ENCODE measurements at places on chromosomes 1 and 21. TPM values are rescaled to one million over a fixed set of nuclear protein-coding genes. Genes with fewer than 3 reads are reported as not detected.

GRCh38 chr1:244047621-244048255 lies 3.3 kb upstream of the ZBTB18 start:
- H3K27me3 ChIP-seq = no peaks in the 10 kb centered on the region
- peaks cover 6% of the 10 kb centered on the region for H3K4me1 ChIP-seq
- peak; percentile 77 for DNase-seq
- H3K4me3 ChIP-seq = peak overlapping the region; percentile 83
- H3K27ac ChIP-seq = peak overlapping the region; percentile 100

The ELOVL1 gene
- 117 TPM for total RNA-seq

The LCE1A gene
- total RNA-seq = not detected

GRCh38 chr1:51264451-51264850 lies 28.4 kb downstream of the RNF11 start:
- no peaks in the 10 kb centered on the region for H3K27me3 ChIP-seq
- no peak overlapping the region for H3K27ac ChIP-seq
- no peaks in the 10 kb centered on the region for H3K36me3 ChIP-seq
- peaks cover 51% of the 10 kb centered on the region for H3K4me1 ChIP-seq
- no peak for DNase-seq
- no peak overlapping the region for H3K4me3 ChIP-seq

- H3K4me3 ChIP-seq = no peak overlapping the region
- peak overlapping the region; percentile 97 for H3K27ac ChIP-seq
- no peaks in the 10 kb centered on the region for H3K27me3 ChIP-seq
Observed at GRCh38 chr1:169109561-169110134, 3.2 kb downstream of the ATP1B1 start.

The OLFM3 gene
- 0.50 TPM for total RNA-seq

DNA sequence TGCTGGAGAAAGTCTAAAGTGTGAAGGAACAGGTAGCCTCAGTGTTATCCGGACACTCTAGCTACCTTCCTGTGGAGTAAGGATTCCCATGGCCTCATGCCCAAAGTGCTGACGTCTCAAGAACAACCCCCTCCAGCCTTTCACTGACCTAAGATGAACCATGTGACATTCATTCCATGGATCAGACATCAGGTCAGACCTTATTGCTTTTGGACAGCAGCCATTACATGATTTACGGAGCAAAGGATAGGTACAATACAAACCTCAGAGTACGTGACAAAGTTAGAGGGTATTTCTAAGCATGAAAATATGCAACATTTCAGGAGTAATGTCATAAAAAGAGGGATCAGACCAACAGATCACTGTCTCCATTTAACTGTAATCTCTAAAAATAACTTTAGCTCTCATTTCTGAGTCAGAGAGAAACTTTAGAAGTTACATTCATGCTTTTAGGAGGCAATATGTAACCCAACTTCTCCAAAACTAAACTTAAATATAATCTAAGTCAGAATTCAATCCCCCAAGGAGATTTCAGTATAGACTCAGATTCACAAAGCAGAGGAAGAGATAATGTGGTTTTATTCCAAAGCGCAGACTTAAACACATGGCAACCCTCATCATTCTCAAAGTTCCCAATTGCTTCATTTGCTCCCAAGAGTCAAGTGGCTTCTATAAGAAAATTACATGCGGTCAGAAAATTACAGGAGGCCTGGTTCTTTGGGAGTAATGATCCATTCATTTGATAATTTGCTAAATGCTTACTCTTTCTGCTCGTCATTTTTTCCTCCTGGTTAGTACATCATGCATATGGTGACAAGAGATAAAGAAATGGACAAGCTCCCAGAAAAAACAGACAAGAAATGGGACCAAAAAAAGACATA lies 280.4 kb downstream of the SETD4 start:
- no peaks in the 10 kb centered on the region for H3K36me3 ChIP-seq
- H3K4me3 ChIP-seq = no peak overlapping the region
- peak; percentile 38 for DNase-seq
- no peaks in the 10 kb centered on the region for H3K27me3 ChIP-seq

DNA sequence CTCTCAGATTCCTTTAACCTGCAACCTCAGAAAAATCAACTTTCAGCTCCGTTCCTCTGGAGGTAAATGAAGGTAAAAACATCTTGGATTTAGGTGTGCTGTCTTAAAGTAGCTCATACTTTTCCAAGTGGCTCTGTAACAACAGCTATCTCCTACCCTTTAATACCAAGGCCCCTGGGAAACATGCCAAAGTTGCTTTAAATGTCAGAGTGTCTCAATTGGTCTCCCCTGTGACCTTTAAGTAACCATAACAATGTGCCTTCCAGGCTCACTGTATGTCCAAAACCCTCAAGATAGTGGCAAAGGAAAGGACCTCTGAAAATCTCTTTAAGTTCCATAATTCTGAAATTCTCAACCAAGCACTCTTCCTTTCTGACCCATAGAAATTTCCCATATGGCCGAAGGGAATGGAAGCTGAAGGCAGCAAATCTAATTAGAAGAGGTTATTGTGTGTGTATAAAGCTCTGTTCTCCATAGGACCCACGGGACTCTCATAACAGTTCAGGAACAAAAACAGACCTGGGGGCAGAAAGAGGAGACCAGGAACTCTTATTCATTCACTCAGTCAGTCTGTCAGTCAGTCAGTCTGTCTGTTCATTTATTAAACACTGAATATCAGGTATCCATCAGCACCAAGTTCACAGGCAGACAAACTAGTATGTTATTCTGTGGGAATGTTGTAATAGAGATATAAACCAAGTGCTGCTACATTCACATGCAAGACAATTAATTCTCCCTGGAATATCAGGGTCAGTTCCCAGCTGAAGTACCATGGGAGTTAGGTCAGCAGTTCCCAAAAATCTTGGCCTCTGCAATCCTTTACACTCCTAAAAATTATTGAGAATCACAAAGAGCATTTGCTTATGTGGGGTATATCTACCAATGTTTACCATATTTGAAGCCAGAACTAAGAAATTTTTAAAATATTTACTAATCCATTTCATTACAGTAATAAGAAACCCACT lies 19.1 kb downstream of the ASTN1 start:
- no peak overlapping the region for H3K4me3 ChIP-seq
- DNase-seq = no peak
- no peaks in the 10 kb centered on the region for H3K27me3 ChIP-seq
- no peak overlapping the region for H3K27ac ChIP-seq
- H3K4me1 ChIP-seq = peaks cover 8% of the 10 kb centered on the region
- H3K36me3 ChIP-seq = no peaks in the 10 kb centered on the region

DNA sequence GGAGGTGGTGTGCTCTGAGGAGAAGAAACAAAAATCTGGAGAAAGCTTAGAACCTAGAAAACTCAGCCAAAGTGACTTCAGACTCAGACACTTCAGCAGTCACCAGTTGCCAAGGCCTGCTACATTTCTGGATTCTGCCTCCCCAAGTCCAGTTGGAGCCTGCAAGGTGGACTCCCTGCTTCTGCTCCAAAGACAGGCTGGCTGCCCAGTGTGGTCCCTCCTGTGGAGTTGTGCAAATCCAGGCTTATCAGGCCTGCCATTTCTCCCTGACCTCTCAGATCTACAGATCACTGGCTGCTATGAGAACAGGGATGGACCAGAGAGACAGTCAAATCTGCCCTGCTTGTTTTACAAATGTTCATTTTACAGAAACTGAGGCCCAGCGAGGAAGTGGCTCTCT lies 9.9 kb downstream of the CACHD1 start:
- no peak overlapping the region for H3K4me3 ChIP-seq
- H3K27me3 ChIP-seq = no peaks in the 10 kb centered on the region
- DNase-seq = peak; percentile 33
- peaks cover 87% of the 10 kb centered on the region for H3K4me1 ChIP-seq

The IFFO2 gene
- total RNA-seq = 11.3 TPM

All from thyroid gland (tissue), 4 donors.